ENCODE measurements at places on chromosomes 16 and 17.

DNA sequence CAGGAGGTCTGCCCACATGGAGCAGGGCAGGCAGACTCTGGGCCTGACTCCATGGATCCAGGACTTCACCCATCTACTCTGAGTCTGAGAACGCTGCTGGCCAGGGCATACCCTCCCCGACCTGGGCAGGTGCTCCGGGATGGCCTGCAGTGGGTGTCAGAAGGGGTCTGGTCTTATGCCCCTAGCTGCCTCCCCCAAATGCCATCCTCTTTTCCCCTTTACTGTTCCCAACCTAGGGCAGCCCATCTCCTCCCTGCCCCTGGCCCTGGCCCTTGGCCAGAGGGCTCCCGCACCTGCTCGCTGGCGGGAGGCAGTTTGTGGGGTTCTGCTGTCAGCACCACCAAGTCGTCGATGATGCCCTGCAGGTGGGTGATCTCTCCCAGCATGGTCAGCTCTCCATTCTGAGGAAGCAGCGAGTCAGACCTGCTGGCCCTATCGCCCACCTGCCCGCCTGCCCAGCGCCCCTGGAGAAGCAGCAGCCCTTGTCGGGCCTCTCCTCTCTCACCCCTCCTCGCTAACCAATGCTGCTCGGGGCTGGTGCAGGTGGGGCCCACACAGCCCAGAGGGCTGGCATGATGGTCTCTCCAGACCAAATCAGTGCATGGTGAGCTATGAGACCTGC lies 8.2 kb downstream of the MTSS2 start:
- no peak for DNase-seq

DNA sequence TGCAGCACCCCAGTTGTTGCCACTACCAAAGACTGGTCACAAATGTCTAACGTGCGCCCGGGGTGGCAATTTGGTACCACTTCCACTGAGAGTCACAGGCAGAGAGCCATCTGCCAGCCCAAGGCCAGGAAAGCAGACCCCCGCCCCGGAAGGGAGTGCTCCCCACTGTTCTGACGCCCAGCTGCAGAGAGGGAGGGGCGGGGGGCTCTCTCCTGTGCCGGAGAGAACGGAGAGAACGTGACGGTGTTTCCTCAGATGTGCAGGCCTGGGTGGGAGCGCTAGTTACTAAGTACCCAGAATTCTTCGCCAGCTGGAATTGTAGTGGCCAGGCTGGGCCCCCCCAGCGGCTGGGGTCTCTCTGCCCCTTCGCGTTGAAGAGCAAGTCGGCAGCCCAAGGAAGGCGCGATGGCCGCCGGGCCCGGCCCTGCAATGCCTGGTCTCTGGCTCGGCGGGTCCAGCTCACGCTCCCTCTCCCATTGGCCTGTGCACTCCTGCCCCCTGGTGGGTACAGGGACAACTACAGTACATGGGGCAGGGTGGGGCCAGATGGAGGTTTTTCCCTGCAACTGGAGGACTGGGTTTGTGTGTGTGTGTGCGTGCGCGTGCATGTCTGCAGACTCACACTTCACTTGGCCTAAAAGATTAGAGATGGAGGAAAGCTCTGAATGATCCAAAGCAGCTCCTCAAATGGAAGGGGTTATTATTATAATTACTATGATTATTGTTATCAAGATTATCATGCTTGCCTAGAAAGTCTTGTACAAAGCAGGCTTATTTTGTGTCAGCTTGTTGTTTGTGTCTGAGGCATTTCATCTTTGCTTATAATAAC lies 107.1 kb downstream of the AMFR start:
- DNase-seq, result peak; percentile 46

DNA sequence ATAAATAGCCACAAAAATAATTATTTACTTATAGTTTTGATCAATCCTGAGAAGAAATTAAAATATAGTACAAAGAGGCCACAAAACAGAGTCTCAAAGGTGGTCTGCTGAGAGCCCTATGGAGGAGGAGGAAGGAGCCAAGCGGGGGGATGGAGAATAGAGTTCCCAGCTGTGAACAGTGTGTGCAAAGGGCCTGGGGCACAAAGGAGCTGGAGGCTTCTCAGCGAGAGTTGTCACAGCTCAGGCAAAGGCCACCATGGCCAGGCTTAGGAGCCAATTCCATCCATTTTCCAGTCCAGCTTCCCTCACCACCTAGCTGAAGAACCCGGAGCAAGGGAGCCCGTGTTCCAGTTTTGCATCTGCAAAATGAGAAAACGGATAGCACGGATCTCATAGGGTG lies 5.4 kb upstream of the ZNF423 start:
- no peak for DNase-seq

DNA sequence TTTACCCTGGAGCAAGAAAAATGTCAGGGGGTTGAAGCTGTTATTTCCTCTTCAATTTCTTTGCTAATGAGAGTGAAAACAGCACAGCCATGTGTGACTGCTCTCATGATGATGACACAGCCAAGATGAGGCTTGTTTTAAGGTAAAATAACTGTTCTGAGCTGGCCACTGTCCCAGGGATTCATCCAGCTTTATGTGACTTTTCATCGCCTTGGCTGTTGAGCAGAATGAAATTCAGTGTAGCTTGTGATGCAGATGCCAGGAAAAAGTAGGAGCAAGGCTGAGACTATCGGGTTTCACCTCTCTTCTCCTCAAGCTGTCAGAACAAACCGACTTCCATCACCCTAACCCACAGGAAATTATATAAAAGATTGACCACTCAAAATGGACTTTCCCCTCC lies 361.8 kb upstream of the CDH5 start:
- no peak for DNase-seq

- DNase-seq, result no peak
Observed at GRCh38 chr16:2469399-2470233, 1.5 kb upstream of the NTN3 start.

DNA sequence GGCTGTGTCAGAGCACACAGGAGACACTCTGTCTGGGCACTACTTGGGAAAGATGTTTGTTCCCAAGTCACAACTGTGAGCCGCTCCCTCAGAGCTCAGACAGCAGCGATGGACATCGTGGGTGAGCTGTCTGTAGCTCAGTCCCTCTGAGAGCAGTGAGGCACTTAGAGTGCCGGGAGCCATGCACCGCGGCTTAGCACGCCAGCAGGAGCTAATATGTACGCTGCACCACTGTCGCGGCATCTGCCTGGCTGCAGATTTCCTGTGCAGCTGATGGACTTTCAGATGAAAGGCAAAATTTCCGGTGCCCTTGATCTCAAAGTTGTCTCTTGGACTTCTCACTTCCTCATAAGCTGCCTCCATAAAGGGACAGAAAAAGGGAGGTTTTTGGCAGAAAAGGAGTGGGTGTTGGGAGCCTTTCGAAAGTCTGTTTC lies 92.8 kb upstream of the ZNF469 start:
- no peak for DNase-seq

DNA sequence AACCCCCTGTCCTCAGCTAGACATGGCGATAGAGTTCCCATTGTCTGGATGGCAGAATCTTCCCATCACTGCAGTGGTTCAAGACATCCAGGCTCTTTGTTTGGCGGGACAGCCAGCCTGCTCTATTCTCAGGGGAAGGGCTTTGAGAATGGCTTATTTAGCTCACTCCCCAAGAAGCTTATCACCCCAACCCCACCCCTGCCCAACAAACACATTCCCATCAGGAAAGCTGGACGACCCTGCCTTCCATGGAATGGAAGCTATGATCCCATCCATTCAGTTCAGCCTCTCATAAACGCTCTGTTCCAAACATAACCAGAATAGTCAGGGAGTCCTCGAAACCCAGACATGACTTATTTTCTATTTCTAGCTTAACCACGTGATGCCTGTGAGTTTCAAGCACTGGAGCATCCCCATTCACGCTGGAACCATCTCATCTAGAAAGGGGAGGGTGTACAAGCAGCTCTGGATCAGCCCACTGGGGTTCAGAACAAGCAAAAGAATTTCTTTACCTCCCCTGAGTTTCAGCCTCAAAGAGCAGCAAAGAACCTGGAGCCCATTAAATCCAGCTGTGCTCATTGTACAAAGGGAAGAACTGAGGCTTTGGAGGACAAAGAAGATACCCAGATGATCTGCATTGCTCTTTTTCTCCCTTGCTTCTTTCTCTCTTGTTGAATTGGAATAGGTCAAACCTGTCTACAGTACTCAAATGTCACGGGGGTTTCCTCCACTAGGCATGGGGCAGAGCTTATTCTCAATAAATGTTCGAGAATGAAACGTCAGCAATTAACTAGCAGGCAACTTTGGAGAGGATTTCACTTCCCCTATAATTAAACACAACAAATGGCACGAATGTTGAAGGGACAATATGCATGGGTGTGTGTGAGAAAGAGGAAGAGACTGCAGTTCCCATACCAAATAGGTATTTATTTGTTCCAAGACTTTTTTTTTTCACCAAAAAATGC lies 93.1 kb downstream of the XYLT1 start:
- DNase-seq, result no peak

- DNase-seq, result no peak
Observed at GRCh38 chr16:83932304-83932703, 20.7 kb upstream of the OSGIN1 start.

DNA sequence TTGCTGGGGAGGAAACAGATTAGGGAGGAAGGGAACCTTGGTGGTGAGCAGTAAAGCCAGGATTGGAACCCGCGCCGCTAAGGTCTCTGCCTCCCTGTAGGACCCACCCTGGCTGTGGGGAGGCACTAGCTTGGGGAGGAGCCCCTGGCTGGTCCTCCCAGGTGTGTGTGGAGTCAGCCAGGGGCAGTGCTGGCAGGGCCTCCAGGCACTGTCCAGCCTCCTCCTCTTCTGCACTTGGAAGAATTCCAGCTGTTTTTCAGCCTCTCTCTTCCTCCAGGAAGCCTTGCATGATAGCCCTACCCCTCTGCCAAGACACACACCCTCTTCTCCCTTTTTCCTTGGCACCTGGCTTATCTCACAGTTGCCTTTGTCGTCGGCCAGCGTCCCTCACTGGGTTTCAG lies 34.8 kb downstream of the TMEM235 start:
- no peak for DNase-seq

GRCh38 chr17:79031996-79032875 lies 8.3 kb downstream of the C1QTNF1 start:
- no peak for DNase-seq

DNA sequence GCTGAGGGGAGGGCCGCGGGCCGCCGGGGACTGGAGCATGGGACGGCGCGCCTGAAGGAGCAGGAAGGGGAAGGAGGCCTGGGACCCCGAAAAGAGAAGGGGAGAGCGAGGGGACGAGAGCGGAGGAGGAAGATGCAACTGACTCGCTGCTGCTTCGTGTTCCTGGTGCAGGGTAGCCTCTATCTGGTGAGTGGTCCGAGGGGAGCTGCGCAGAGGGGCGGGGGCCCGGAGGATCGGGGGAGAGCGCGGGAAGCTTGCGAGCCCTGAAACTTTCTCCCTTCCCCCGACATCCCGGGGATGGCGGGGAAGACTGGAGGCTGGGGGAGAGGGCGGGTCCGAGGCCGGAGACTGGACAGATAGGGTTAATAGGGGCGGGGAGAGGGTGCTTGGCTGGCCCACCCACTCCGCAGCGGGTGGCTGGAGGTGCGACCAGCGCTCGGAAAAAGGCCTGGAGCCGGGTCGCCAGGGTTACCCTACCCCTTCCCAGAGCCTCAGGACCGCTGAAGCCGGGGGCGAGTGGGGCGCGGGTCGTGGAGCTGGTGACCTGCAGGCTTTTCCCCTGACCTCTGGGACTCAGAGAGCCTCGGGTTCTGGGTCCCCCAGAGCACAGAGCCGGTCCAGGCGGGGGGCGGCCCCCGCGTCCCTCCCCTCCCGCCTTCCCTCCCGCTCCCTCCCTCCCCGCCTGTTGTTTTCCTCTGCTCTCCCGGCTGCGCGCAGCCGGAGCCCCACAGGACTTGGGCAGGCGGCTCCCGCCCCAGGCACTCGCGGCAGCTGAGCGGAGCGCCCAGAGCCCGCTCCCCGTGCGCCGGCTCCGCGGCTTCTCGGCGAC lies 631 bp downstream of the NXPH3 start:
- no peak for DNase-seq

- no peak for DNase-seq
Observed at GRCh38 chr17:64146418-64147109, 16.6 kb upstream of the ERN1 start.

- no peak for DNase-seq
Observed at GRCh38 chr17:48131216-48131824, 23.8 kb downstream of the SNX11 start.

GRCh38 chr16:29809850-29810698 lies 1.9 kb upstream of the PRRT2 start:
- DNase-seq, result no peak

DNA sequence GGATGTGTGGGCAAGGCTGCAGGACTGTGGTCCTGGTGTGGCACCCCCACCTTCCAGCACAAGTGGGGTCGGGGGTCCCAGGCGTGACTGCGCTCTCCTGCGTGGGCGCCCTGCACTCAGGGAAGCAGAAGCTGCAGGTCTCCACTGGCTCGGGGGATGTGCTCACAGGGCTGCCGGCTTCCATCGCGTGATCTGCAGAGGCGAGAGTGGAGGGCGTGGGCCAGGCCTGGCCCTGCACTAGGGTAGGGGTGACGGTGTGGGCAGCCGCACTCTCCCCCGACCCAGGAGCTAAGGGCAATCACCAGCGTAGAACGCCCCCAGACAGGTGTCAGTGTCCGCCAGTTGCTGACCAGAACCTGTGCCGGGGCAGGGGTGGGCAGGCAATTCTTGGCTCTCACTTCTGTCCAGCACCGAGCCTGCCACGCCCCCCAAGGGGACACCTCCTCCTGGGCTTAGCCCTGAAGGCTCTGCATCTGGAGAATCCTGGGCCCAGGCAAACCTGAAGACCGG lies 32.3 kb downstream of the TNFRSF13B start:
- DNase-seq, result no peak

- DNase-seq, result no peak
Observed at GRCh38 chr16:84940670-84941551, 70.4 kb downstream of the ZDHHC7 start.

DNA sequence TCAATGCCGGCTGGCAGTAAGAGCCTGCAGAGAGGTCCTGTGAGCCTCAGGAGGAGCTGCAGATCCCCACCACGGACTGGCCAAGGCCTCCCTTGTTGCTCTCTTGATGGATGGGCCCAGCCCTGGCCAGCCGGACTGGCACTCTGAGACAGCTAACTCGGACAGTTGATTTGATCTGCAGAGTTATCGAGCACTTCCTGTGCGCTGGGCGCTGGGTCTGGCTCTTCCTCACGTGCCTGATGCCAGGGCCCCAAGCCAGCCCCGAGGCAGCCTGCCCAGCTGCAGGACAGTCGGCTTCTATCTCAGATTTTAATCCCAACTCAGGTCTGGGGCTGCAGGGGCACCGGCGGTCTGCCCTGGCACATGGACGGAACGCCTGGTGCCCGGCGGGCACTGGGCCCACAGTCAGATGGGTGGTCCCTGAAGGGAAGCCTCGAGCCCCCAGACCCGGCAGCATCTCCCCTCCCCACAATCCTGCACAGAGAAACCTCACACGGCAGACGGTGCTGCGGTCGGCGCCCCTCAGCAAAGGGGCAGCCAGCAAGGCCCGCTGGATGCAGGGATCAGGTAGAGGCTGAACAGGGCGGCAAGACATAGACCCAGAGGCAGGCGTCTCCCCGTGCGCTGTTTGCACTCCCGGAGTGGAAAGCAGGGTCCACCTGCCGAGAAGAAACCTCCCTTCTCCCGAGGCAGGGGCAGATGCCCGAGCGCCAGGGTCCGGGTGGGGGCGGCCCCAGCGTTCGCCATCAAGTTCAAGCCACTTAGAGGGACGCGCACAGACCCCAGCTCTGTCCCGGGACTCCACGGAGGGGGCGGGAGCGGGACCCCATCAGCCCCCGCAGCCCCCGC lies 34.0 kb downstream of the TIMM22 start:
- no peak for DNase-seq
